Stimulated activated CD4-positive, alpha-beta T cell treated with anti-CD3 and anti-CD28 coated beads, Interleukin-1b, Interleukin-23, amount 100 ng/mL, for 48 hours (primary cell): ENCODE measurements at places on chromosomes 6 and 20.

DNA sequence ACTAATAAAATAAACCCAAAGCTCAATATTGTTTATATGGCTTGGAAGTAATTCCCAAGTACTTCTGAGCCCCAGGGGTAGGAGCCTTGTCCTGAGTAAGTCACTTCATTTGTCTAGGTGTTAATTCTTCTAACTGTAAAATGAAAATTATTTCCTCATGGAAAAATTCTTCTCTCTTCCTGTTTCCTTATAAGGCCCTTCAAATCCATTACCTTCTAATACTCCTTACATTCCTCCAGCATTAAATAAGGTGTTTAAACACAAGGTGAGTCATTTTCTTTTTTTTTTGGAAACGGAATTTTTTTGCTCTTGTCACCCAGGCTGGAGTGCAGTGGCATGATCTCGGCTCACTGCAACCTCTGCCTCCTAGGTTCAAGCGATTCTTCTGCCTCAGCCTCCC lies 41.9 kb downstream of the PRR18 start:
- no peak for DNase-seq

- no peak for DNase-seq
Observed at GRCh38 chr20:48949304-48950170, 28.0 kb downstream of the ARFGEF2 start.

GRCh38 chr20:23520185-23520584 lies 29.3 kb downstream of the CST8 start:
- DNase-seq, result no peak

DNA sequence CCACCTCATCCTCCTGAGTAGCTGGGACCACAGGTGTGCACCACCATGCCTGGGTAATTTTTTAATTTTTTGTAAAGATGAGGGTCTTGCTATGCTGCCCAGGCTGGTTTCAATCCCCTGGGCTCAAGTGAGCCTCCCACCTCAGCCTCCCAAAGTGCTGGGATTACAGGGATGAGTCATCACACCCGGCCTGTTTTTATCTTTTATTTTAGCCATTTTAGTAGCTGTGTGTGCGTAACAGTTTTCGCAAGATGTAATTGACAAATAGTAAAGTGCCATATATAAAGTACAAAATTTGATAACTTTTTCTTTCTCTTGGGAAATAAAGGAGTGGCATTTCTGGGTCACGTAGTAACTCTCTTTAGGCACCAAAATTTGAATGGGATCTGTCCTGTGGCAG lies 21.4 kb downstream of the SNAI1 start:
- no peak for DNase-seq

- no peak for DNase-seq
Observed at GRCh38 chr6:9138936-9139335, 703.6 kb upstream of the SLC35B3 start.

GRCh38 chr6:122361314-122361979 lies 38.0 kb upstream of the HSF2 start:
- DNase-seq, result no peak

- no peak for DNase-seq
Observed at GRCh38 chr20:46646122-46646521, 5.1 kb downstream of the SLC13A3 start.

GRCh38 chr6:90712114-90712513 lies 125.2 kb upstream of the MAP3K7 start:
- DNase-seq, result no peak

- no peak for DNase-seq
Observed at GRCh38 chr20:5187122-5187521, 60.3 kb downstream of the CDS2 start.

DNA sequence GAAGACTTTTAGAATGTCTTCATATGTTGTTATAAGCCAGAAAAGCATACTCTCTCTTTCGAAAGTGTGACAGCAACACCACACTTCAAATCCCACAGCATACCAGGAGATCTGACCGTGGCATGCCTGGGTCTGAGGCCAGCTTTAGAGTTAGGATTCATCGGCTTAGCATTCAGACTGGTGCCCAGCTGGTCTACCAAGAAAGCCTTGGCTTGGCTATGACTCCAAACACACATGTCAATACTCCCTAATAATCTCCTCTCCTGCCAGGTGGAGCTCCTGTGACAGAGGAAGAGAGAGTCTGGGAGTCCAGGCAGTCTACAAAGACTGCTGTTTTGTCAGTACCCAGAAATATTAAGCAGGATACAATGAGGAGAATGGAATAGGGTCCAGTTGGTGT lies 77.1 kb upstream of the MAN1A1 start:
- no peak for DNase-seq

DNA sequence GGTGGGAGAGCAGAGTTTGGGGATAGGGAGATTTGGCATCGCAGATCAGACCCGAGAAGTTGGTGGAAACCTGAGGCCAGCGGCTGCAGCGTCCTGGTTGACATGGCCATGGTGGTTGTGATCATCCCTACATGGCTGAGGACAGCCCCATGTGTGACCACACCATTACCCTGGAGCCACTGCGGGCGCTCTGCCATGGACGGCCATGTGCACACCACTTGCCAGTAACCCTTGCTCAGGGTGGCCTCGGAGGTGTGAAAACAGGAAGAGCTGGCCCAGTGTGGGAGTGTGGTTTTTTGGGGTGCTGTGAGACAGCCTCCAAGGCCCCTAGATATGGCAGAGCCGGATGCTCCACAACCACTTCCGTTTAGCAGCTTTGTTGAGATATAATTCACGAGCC lies 64.4 kb downstream of the TMEM242 start:
- DNase-seq, result no peak

DNA sequence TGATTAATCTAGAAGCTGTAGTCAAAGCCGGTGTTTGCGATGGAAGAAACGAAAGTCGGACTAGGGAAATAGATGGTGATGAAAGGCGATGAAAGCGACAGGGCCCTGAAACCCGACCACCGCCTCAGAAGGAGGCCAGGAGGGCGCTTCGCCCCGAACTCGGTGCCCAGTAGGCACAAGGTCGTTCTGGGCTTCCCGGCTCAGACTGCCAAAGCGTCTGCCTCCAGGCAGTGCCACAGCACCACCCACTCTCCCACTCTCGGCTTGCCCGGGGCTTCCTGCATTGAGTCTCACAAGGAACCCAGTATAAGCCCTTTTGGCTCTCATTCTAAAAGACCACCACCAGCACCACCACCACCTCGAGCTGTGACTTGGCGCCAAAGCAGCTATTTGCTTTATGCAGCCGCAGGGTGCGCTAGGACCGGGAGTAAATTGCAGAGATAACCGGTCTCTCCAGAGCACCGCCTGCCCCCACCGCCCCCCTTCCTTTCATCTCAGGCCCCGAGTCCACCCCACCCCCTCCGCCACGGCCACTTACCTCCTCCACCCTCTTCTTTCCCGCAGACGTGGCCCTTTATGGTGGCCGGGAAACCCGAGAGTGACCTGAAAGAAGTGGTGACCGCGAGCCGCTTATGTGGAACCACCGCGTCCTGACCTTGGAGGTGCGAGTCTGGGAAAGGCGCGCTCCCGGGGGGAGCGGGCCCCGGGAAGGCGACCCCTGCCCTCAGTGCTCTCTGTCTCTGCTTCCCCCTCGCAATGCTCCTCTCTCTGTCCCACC lies 2.4 kb downstream of the TCF21 start:
- DNase-seq, result no peak

- peak; percentile 64 for DNase-seq
Observed at GRCh38 chr6:37173493-37174195, 3.7 kb downstream of the PIM1 start.

GRCh38 chr20:13611611-13612125 lies 27.1 kb downstream of the TASP1 start:
- DNase-seq, result no peak

GRCh38 chr20:49970498-49970897 lies 12.3 kb upstream of the SNAI1 start:
- no peak for DNase-seq

DNA sequence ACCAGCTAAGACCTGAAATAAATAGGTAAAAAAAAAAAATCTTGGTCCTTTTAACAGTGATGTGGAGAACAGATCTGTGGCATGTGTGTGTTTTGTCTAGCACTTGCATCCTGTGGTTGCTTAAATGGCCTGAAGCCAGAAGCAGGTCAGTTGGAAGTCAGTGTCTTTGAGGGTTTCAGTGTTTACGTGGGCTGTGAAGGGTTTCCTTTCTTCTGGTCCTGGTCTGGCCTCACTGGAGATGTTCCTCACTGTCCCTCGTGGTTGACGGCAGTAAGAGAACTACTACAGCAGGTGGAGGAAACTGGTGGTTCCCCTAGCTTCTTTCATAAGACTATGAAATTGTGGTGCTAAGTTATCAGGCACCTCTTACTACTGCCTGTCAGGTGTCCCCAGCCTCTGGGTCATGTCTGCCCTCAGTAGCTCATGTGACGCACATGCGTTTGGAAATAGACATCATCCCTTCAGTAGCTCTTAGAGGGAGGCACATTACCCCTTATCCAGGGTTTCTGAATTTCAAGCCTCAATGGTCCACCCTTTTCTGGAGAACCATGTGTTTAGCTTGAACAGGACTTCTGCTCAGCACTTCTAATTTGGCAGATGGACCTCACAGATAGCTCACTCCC lies 59.4 kb upstream of the SCP2D1 start:
- no peak for DNase-seq

- DNase-seq, result no peak
Observed at GRCh38 chr6:35596448-35597442, 84.0 kb upstream of the TULP1 start.

- no peak for DNase-seq
Observed at GRCh38 chr20:24157213-24157612, 168.6 kb upstream of the GGTLC1 start.

GRCh38 chr6:120965814-120966213 lies 368.5 kb downstream of the TBC1D32 start:
- DNase-seq, result no peak

DNA sequence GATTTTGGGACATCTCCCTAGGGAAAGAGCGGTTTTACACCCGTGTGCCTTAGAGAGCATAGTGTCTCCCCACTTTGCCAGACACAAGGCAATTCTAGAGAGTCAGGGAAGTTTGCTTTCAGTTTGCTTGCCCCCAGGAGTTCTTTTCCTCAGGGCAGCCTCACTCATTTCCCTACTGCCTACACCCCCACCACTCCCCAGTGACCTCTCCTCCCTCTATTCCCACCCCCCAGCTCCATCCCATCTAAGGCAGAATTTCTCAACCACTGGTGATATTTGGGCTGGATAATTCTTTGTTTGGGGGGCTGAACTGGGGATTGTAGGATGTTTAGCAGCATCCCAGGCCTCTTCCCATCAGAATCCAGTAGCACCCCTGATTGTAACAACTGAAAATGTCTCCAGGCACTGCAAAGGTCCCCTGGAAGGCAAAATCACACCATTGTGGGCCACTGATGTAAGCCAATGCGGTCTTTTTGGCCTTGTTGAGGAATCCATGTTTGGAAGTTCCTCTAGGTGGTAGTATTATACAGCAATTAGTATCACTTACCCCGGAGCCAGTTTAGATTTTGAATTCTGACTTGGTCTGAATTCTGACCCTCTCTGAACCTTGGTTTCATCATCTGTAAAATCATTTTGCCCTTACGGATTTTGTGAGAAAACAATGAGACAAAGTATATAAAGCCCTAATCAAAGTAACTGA lies 1.3 kb downstream of the EPPIN start:
- DNase-seq, result no peak

GRCh38 chr6:90940812-90941481 lies 354.1 kb upstream of the MAP3K7 start:
- DNase-seq, result no peak

GRCh38 chr6:168619560-168620314 lies 178.8 kb downstream of the SMOC2 start:
- no peak for DNase-seq

- no peak for DNase-seq
Observed at GRCh38 chr6:19836799-19837510, at the start of gene ID4. Gene ID4, plus strand, starts transcription at chr6:19837370. Its CDS starts 385 bp downstream, at chr6:19837755.

- no peak for DNase-seq
Observed at GRCh38 chr20:62684981-62685380, 23.7 kb upstream of the NTSR1 start.

GRCh38 chr6:123804014-123804786 lies 535 bp downstream of the NKAIN2 start:
- no peak for DNase-seq

DNA sequence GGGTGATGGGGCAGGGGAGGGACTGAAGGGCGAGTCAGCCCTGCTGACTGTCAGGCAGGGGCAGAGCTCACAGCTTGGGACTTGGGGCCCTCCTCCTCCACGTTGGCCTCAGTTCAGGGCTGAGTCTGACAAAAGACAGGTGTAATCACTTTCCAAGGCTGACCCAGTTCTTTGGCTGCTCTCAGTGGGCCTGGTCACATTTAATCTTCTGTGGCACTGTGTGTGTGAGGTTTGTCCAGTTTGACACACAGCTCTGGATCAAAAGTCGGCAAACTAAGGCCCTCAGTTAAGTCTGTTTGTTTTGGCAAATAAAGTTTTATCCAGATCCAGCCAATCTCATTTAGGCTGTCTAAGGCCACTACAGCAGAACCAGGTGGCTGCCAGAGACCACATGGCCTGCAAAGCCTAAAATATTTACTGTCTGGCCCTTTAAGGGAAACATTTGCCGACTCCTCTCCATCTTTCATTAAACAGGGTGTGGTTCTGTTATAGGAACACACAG lies 5.1 kb upstream of the MAP1LC3A start:
- no peak for DNase-seq

DNA sequence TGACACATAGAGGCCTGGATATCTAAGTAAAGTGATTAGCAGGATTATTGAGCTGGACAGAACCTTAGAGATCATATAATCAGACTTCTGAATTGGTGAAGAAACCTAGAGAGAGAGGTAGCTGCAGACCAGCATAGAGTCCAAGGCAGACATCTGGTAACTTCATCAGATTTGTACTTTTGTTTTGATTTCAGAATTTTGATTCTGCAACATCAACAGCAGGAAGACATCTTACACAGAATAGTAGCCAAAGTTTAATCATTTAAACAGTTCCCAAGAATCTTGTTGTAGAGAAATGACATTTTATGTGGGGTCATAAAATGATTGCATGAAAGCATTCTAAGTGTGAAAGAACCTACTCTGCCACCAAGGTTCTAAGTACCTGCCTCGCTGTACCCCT lies 39.4 kb downstream of the RPRD1B start:
- DNase-seq, result no peak

- DNase-seq, result no peak
Observed at GRCh38 chr6:127206531-127207095, 60.1 kb upstream of the RNF146 start.

- no peak for DNase-seq
Observed at GRCh38 chr20:58150772-58151171, 77.7 kb downstream of the ANKRD60 start.

DNA sequence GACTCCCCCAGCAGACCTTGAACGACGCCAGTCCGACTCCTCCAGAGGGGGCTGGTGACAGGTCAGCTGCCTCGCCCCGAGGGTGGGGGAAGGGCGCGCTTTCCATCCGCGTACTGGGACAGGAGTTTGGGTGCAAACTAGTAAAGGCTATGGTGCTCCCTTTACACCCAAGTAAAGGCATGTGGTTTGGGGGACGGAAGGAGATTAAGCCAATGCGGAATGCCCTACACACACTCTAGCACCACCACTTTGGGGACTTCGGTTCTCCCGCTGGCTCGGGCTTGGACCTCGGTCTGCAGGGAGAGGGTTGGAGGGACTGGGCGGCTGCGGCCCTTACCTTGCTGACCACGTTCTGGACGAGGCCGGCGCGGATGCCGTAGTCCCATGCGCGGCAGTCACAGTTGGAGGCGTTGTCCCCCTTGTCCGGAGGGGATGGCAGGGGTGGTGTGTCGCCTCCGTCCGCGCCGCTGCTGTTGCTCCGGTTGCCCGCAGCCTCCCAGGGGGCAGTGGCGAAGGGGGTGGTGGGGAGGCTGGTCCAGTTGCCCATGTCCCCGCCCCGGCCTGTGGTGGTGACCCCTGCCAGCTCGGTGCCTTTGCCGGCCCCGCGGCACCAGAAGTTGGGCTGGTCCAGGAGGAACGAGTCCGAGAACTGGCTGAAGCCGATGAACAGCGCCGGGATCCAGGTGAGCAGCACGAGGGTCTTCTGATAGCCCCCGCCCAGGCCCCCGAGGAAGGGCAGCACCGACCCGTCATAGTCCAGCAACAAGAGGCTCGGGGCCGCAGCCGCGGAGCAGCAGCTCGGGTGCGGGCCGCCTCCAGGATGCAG lies 1.1 kb downstream of the SLC22A23 start:
- no peak for DNase-seq
